ENCODE measurements at places on chromosomes 2 and 18. TPM values are rescaled to one million over a fixed set of nuclear protein-coding genes. Genes with fewer than 3 reads are reported as not detected.

SLC11A1 gene
- total RNA-seq: under 0.01 TPM

LCT gene
- not detected for total RNA-seq

RAPH1 gene
- total RNA-seq: 17.1 TPM

SH3RF3 gene
- 18.1 TPM for total RNA-seq

SULT1C2 gene
- not detected for total RNA-seq

MYOM1 gene
- 0.05 TPM for total RNA-seq

STARD6 gene
- total RNA-seq: not detected

G6PC2 gene
- not detected for total RNA-seq

ANO7 gene
- 1.1 TPM for total RNA-seq
